Right ventricle myocardium superior (tissue), 1 donor: ENCODE measurements at places on chromosomes 13 and 19.

DNA sequence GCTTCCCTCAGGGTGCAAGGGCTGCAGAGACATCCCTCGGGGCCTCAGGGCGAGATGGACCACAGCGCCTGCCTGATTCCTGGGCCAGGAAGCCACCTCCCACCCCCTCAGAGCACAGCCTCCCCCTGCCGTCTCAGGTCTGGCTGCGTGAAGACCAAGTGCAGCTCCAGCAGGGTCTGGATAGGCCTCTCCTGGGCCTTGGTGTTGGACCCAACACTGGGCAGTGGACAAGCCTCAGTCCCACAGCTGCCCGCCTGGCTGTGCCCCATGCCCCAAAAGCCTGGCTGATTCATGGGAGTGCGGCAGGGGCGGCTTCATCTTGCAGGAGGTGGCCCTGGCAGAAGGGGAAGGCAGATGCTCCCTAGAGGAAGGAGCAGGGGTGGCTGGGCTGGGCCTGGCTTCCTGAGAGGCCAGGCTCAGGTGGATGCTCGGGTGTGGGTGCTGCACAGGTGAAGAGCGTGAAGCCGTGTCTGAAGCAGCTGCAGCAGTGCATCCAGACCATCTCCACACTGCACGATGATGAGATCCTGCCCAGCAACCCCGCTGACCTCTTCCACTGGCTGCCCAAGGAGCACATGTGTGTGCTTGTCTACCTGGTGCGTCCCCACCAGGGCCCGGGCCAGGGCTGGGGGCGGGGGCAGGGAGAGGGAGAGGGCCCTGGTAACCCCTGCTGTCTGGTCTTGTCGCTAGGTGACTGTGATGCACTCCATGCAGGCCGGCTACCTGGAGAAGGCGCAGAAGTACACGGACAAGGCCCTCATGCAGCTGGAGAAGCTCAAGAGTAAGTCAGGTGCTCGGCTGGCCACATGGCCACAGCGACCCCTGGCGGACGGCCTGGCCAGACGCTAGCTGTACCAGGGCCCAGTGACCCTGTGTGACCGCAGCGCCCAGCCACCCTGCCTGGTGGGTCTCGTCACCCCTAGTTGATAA lies 21.7 kb downstream of the MAU2 start:
- DNase-seq: peak; percentile 79

DNA sequence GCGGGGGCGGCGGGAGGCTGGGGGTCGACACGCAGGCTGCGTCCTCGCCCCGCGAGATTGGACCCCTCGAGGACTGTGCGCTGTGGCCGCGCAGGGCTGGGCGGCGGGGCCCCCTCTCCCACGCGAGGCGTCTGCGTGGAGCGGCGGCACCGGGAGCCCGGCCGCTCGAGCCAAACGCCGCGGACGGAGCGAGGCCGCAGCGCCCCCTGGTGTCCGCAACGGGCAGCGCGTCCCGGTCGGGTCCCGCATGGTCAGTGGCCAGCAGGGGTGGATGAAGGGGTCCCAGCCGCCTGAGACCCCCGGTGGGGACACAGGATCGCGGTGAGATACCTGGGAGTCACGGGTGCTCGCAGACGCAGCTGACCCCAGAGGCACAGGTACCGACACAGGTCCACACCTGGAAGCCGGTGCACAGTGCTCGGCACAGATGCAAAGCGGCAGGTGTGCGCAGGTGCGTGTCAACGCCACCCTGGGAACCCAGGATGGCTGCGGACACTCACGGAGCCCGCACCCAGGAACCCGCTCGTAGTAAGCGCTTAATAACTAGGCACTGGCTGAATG lies 2.1 kb upstream of the CIRBP start:
- DNase-seq: peak; percentile 84

DNA sequence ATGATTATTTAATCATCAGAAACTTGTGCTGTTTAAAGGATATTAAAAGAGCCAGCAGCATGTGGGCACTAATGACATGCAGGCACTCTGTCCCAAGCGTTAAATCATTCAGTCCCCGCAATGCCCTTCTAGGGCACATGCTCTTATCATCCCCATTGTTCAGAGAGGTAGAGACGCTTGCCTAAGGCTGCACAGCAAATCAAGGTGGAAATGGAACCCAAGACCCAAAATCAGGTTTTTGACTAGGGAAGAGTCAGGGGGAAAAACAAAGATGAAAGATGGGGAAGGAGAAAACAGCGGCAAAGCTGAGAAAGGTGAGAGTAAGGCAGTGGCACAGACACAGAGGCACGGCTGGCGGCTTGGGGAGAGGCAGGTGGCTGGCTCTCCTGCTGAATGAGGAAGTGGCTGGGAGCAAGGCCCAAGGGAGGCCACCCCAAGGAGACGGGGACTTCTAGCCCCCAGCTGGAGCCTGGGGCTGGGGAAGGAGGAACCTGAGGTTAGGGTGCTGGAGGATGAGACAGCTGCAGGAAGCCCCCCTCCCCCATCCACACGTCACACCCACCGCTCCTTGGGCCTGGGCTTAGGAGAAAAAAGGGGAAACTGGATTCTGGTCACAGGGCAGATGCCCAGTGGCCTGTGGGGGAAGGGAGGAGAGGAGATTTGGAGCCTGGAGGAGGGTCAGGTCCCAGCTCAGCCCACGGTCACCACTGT lies 1.0 kb upstream of the TYROBP start:
- peak; percentile 90 for DNase-seq

GRCh38 chr13:32639502-32640105 lies 53.4 kb downstream of the PDS5B start:
- DNase-seq: peak; percentile 54

DNA sequence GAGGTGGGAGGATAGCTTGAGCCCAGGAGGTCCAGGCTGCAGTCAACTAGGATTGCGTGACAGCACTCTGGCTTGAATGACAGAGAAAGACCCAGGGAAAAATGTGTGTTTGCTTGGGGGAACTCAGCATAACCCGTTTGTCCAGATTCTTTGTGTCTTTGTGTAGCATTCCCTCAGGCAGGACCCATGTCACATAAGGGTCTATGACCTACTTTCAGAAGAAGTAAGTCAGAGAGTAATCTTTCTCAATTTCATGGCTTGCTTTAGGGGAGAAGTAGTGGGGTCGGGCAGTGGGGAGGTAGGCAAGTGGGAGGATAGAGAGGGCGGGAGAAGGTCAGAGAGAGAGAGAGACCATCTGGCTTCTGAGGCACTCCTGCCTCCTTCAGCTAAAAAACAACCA lies 11.9 kb upstream of the PSPC1 start:
- no peak for DNase-seq

DNA sequence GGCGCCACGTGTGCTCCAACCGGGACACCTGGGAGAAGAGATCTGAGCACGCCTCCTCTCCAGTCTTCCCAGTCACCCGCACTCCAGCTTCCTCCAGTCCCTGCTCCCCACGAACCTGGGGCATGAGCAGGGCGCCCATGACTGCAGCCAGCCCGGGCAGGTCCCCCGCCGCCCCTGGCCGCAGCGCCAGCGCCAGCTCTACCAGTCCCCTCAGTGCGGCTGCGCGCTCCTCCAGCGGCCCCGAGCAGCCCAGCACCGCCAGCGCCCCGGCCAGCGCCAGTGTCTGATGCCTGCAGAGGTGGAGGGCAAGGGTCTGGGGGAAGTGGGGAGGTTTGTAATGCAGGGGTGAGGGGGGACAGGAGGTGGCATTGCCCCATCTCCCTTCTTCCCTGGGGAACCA lies 13.1 kb downstream of the SH2D3A start:
- no peak for DNase-seq

DNA sequence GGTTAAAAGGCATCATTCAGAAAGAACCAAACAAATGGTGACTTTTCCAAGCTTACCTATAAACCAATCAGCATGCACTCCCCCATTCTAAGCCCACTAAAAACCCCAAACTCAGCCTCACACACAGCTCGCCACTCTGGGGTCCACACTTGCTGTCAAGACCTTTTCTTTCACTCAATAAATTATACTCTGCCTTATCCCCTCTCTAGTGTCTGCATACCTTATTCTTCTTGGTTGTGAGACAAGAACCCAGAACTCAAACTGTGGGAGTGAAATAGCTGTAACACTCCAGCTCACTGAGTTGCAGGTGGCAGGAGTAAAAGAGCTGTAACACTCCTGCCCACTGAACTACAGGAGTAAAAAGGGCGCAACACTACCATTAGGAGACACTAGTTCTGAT lies 559.0 kb downstream of the TBC1D4 start:
- no peak for DNase-seq

DNA sequence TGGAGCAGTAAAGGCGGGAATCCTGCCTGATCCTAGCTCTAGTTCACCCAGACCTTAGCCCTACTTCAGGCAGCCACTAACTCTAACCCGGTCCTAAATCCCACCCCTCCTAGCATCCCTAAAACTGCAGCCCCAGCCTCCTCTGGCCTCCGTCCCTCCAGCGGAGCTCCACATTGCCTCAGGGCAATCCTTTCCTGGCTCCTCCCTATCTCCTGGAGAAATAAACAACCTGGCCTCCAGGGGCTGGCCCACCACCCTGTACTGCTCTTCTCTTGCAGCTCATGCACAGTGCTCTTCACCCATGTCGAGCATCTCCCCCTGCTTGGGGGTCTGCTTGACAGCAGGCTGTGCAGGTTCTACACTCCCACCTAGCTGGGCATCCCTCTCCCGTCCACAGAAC lies 6.7 kb downstream of the POU2F2 start:
- DNase-seq: no peak

DNA sequence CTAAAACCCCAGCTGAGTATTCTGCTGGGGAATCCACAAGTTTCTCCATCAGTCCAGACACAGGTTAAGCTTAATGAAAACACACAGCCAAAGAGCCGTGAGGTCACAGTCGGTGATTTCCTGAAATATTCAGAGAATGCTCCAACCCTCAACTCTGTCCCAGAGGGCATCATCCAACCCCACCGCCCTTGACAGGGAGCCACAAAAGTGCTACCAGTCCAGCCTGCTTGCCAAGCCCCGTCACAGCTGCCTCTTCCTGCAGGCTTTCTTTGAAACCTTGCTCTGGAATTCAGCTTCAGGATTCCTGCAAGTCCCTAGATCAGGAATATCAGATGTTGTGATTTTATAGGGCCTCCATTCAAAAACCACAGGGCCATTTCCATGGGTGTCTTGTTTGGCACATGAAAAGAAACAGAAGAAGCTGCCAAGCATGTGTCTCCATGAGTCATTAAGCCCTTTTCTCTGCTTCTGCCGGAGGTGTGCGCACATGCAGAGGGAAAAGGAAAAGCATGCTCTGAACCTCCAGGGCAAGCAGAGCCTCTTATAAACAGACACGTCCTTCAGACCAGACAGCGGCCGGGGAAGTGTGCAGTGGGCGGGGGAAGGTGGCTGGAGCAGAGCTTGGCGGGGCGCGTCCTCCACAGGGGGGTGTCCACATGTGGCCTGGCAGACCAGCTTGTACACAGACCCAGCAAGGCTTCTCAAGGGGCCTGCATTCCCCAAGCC lies 164.7 kb downstream of the KATNAL1 start:
- no peak for DNase-seq

GRCh38 chr13:86684402-86684801 lies 885.2 kb upstream of the SLITRK6 start:
- DNase-seq: no peak

- DNase-seq: no peak
Observed at GRCh38 chr13:41017159-41017558, 2.0 kb downstream of the ELF1 start.

GRCh38 chr19:15216363-15216762 lies 15.6 kb upstream of the NOTCH3 start:
- DNase-seq: no peak

DNA sequence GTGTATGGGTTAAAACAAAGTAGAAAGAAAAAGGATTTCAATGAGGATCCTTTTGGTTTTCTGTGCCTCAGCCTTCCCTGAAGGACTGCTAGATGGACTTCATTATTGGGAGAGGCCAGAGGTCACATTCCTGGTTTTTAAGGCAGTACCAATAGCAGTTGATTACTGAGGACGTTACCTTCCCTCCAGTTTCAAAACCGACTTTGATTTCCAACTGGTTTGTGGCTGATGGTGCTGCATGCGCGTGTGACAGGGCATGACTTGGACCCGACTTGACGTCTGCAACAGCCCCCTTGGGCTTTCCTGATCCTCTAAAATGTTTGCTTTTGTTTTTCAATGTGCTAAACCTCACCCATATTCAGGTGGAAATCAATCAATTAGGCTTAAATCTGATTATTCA lies 314.3 kb upstream of the ARGLU1 start:
- DNase-seq: no peak

DNA sequence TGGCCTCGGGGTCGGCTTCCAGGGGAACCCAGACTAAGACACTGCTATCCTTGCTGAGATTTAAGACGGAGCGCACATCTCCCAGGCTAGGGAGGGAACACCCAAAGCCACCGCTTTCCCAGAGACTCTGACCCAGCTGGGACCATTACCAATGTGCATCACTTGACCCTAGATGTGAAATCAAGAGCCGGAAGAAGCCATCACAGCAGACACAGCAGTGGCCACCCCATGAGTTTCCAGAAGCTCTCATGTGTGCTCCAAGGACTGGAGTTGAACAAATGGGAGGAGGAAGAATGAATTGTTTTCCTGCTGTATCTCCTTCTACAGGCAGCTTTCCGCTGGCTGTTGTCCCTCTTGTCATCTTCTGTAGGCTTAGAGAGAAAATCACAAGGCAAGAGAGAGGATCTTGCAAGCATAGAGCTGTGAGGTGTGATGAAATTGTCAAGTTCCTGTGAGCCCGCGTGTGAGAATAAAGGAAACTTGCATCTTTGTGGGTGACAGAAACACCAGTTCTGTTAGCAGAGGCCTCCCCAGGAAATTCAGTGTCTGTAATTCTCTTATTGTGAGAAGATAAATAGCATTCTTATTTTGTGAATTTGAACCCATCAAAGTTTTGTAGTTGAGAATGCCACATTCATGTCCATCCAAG lies 711.8 kb downstream of the UQCRFS1 start:
- DNase-seq: no peak

DNA sequence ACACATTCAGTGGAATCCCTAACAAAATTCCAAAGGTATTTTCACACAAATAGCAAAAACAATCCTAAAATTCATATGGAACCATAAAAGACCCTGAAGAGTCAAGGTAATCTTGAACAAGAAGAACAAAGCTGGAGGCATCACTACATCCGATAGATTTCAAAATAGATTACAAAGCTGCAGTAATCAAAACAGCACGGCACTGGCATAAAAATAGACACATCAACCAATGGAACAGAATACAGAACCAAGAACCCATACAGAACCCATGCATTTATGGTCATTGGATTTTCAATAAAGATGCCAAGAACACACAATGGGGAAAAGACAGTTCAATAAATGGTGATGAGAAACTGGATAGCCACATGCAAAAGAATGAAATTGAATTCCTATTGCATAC lies 32.5 kb downstream of the ZNF566 start:
- no peak for DNase-seq
